Left ventricle myocardium inferior (tissue), 1 donor: ENCODE measurements at places on chromosomes 1 and 21. TPM values are rescaled to one million over a fixed set of nuclear protein-coding genes. Genes with fewer than 3 reads are reported as not detected.

The CD160 gene
- not detected for total RNA-seq

The FAM43B gene
- 1.9 TPM for total RNA-seq

GRCh38 chr1:239616673-239617072, 230.3 kb downstream of the CHRM3 start:
- DNase-seq, result no peak

DNA sequence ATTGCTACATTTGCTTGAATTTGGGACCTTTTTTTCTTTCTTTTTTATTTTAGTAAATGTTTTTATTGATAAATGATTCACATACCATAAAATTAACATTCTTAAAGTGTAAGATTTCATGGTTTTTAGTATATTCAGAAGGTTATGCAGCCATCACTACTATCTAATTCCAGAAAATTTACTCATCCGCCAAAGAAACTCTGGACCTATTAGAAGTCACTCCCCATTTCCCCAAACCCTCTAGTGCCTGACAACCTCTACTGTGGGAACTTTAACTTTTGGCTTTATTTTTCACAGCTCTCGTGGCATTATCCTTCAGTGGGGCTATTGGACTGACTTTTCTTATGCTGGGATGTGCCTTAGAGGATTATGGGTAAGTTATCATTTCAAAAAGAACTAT, 4.5 kb downstream of the LEPR start:
- DNase-seq, result no peak

DNA sequence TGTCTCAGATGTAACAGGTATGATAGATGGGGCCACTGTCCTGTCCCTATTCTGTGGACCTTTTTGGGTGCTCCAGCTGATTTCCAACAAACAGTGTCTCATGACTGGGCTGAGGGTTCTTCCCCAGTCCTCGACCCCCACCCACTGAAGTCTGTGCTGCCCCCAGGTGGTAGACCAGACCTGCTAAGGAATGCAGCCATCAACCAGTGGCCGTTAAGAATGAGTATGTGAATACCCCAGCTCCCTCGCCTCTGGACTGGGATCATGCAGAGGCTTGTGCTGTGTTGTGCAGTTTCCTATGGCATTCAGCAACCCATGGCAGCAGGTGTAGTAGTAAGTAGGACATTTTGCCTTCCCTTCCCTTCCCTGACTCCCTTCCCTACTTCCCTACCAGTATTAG, 183.1 kb upstream of the KAZN start:
- no peak for DNase-seq

DNA sequence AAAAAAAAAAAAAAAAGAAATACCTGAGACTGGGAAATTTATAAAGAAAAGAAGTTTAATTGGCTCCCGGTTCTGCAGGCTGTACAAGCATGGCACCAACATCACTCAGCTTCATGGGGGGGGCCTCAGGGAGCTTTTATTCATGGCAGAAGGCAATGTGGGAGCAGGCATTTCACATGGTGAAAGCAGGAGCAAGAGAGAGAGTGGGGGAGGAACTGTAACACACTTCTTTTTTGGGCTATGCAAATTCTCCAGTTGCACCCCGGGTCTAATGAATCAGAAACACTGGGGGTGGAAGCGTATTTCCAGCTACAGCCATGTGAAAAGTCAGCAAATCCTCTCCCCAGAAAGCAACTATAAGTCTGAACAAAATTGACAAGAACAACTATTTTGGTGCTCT, 11.8 kb upstream of the SOD1 start:
- no peak for DNase-seq

GRCh38 chr1:243982447-243983018, 68.5 kb upstream of the ZBTB18 start:
- no peak for DNase-seq

- DNase-seq, result no peak
Measured at GRCh38 chr1:43774359-43774758, 67.0 kb downstream of the ST3GAL3 start.

DNA sequence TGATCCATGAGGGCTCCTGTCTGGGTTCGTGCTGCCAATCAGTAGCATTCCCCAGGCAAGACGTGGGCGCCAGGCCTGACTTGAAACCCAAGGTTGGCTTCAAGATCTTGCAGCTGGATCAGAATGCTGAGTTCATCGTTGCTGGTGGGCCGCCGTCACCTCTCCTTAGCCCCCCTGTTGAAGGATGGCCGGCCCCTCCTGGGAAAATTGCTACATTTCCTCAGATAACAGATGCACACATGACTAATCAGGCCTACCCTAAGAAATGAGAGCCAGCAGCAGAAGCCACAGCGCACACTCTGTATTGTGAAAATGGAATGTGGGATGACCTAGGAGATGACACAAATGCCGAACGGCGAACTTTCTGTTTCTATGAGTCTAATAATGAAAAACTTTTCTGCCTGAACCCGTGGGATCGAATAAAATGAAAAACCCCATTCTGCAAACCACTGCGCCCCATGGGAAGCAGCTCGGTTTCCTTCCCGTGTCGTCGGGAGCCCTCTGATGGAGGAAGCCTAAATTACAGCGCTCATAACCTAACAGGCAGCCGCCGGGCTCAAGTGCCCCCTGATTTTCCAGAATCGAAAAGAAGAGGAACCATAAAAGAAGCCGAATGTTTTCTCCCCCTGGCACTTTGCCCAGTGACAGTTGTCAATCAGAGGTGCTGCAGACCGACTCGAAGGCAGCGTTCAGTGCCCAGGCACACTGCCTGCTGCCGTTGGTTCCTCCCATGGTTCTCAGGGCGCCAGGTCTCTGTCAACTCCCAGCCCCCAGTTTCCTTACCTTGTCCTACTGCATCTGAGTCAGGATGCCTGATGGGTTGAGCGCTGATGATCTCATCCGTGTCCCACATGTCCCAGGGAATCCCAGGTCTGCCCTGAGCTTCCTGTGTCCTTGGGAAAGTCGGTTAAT, 38.2 kb upstream of the H6PD start:
- DNase-seq, result peak; percentile 63

DNA sequence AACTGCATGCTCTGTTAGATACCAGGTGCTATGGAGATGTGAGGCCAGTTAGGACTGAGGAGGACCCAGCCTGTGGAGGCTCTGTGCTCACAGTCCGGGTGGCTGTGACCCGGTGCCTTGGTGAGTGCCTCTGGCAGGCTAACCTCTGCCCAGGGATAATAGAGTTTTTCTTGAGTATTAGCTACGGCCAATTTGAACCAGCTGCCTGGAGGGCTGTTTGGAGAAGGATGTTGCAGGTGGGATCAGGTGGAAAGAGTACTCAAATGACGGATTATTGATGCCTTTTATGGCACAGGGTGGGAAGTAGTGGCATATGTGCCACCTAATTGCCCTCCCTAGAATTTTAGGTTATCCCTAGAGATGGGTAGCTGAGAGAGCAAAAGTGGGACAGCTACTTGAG, 182.7 kb downstream of the GRIK3 start:
- no peak for DNase-seq

- no peak for DNase-seq
Measured at GRCh38 chr1:155623357-155623756, 13.3 kb downstream of the MSTO1 start.

- DNase-seq, result no peak
Measured at GRCh38 chr1:203361945-203362719, 11.2 kb upstream of the FMOD start.
